ENCODE measurements at places on chromosomes 12 and 14.

DNA sequence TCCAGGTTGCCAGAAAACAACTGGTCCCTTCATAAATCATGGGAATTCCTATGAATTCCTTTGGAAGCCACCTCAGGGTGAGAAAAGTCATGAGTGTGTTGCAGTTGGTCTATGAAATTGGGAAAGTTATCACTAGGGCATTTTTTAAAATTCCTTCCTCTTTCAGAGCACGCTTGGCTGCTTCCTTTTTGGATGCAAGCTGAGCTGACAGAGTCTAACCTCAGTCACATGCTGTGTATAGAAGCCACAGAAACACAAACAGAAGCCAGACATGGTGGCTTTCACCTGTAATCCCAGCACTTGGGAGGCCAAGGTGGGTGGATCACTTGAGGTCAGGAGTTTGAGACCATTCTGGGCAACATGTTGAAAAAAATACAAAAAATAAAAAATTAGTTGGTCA is 21.7 kb upstream of the HELB start:
- no peak for DNase-seq

DNA sequence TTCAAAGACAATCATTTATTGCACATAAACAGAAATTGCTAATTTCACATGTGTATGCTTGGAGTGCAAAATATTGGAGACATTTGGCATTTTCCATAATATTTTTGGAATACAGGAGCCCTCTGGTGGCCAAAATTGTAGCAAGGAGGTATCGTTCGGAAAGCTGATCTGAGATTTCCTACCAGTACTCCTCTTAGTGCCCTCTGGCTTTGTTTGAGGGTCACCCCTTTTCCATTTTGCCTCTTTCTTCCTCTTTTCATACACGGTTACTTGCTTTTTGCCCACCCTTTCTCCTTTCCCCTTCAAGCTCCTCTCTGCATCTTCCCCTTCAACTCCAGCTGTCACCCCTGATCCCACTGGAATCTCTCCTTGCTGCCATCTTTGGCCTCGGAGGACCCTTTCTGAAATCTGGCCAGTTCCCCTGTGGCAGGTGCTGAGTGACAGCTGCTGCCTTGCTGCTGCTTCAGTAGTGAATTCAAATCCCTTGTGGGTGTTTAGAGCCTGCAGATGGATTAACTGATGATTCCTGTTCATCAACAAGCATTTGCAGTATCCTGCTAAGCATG is 164.6 kb upstream of the PARP11 start:
- peak; percentile 59 for DNase-seq

GRCh38 chr12:52772772-52773171 is 4.4 kb downstream of the KRT76 start:
- DNase-seq = no peak

DNA sequence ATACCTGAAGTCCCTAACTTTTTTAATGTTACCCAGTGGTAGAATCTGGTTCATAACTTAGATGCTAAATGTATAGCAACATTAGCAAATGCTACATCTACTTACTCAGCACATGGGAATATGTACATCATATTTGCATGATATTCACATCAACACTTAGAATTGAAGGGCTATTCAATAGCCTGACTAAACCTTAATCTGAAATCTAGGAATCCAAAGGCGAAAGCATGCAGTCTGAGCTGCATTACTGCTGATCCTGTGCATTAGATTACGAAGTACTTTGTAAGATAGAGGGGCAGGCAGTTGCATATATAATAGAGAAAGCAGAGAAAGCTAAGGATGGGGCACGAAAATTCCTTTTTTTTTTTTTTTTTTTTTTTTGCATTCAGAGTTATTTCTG is 40.4 kb downstream of the SLC38A4 start:
- no peak for DNase-seq

- peak; percentile 59 for DNase-seq
Measured at GRCh38 chr14:77043177-77043983, 14.9 kb upstream of the IRF2BPL start.

DNA sequence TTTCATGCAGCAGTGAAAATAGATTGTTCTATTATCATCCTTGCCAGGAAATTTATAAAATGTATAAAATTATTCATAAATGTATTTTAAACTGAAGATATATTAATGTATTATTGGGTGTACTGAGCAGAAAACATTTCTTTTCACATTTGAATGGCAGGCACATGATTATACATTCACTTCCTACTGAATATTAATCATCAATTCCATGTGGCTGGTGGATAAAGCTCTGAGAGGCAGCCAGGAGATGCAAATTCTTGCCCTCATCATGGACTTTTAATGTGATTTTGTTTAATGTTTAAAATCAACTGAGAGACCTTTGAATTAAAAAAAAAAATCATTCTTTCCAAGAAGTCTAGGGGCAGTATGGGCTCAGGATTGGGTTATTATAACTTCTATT is 40.8 kb downstream of the ANO6 start:
- no peak for DNase-seq

- no peak for DNase-seq
Measured at GRCh38 chr12:129868575-129868974, 35.2 kb downstream of the TMEM132D start.

DNA sequence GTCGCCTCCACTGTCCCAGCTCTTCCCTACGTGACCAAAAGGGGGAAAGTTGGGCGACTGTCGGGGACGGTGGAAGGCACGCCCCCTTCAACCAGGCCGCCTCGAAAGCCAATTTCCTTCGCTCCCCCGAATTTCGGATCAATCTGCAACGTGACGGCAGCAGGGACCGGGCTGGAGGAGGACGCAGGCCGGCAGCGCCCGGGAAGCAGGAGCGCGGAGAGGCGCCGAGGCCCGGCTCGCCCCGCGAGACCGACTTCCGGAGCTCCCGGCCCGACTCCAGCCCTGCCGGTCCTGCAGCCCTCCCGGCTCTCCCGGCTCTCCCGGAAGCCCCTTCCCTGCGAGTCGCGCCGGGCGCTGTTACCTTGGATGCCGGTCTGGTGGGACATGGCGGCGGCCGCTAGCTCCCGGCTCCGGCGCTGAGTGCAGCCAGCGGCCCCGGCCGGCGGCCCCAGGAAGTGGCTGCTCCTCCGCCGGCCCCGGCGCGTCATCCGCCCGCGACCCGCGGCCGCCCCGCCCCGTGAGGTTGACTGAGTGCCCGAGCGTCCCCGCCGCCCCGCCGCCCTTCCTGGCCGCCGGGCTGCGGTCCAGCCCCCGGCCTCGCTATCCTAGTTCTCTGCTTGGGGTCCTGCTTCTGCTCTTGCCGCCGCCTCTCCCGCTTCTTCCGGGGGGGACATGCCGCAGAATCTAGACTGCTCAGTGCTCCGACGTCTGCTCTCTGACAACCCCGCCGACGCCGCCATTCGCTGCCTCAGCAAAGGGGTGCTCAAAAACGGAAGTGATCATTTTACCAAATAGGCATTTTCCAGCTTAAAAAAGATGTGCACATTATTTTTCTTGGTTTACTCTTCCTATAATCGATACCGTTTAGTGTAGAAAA is at the start of gene TWF1:
Gene TWF1, minus strand, starts transcription at position 458 of the 877 bp plus-strand sequence. Its CDS starts 72 bp downstream, at position 386.
- peak; percentile 87 for DNase-seq

- DNase-seq = no peak
Measured at GRCh38 chr14:61698206-61698980, 3.1 kb downstream of the HIF1A start.

DNA sequence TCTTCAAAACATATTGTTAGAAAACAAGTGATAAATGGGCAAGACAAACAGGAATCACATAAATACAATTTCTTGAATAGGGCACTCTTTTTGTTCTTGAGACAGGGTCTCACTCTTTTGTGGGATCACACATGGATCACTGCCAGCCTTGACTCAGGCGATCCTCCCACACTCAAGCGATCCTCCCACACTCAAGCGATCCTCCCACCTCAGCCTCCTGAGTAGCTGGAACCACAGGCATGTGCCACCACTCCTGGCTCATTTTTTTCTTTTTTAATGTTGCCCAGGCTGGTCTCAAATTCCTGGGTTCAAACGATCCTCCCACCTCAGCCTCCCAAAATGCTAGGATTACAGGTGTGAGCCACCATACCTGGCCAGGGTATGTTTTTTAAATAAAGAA is 57.4 kb downstream of the ATP2B1 start:
- no peak for DNase-seq

DNA sequence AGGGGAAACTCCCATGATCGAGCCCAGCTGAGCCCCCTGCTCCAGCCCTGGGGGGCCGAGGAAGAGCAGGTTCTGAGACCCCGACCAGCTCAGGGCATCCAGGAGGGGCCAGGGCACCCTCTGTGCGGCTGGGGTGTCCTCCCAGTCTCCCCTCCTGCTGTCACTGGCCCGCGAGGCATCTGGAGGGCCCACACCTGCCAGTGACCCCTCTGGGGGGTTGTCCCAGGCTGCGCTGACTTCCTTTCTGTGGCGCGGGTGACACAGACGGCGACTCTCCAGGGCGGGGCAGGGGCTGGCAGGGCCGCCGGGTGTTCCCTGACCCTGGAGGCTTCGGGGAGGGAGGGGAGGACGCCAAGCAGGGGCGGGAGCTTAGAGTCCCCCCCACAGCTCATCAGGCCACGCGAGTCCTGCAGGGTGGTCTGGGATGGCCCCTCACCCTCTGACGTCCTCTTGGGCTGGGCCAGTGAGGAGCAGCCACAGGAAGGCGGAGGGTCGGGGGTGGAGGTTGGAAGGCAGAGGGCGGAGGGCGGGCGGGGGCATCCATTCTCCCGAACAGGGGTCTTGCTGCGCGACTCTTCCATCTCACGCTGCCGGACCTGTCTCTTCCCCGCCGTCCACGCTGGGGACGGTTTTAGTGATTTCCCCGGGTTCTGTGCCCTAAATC is 38.6 kb upstream of the FBRSL1 start:
- no peak for DNase-seq

- no peak for DNase-seq
Measured at GRCh38 chr14:62443796-62444195, 601.5 kb downstream of the KCNH5 start.

DNA sequence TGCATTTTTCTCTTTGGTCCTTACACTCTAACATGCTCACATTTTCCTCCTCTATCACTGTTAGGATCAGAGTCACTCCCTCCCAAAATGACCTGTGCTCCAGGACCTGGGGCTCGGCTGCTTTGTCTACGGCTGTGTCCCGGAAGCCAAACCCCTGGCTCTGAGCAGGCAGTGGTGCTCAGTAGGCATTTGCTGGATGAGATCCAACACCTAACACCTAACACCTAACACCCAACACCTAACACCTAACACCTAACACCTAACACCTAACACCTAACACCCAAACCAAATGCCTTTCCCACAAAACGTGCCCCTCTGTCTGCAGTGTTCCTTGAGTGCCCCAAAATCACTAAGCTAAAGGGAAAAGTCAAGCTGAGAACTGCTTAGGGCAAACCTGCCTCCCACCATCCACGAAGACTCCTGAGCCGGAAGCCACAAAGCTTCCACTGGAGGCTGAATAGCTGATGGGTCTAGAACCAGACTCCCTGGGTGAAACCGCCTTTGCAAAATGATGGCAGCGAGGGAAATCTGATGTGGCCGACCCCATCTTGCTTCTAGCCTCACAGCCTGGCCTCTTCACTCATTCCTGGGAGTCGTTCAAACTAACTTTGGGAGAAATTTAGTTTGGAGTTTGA is 29.2 kb downstream of the HSP90AA1 start:
- DNase-seq = no peak

- no peak for DNase-seq
Measured at GRCh38 chr12:26130728-26131127, 5.9 kb upstream of the BHLHE41 start.

DNA sequence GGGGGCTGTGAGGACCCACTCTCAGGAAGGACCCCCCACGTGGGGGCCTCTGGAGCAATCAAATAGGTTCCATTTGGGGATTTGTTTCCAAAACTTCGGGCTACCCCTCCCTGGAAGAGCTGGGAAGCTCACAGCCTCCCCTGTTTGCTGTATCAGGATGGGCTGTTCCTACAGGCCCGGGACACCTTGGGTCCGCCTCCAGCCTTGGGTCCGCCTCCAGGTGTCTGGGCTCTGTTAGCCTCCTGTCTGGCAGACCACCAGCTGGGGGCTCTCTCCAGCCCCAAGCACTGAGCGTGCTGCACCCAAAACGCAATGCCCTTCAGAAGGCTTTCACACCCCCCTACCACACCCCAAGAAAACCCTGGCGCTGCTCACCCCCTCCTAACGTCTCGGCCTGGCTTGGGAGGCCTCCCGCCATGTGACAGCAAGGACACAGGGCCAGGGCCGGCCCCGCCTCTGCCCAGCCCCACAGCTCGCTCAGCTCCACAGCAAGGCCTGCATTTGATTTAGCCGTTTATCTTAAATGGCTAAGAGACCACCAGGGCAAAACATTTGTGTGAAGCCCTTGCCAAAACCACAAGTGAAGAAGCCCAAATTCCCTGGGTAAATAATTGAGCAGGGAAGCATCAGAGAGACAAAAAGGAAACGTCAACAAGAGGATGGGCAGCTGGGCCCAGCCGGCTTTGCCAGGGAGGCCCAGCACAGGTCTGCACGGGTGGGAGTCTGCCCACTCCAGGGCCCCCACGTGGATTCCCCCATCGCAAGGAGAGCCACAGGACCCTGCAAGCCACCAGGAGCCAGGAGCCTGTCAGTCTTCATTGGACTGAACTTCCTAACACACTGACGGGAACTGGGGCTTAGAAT is 39.9 kb downstream of the BCL11B start:
- peak; percentile 51 for DNase-seq

GRCh38 chr14:91885839-91886238 is 18.5 kb upstream of the TC2N start:
- no peak for DNase-seq

DNA sequence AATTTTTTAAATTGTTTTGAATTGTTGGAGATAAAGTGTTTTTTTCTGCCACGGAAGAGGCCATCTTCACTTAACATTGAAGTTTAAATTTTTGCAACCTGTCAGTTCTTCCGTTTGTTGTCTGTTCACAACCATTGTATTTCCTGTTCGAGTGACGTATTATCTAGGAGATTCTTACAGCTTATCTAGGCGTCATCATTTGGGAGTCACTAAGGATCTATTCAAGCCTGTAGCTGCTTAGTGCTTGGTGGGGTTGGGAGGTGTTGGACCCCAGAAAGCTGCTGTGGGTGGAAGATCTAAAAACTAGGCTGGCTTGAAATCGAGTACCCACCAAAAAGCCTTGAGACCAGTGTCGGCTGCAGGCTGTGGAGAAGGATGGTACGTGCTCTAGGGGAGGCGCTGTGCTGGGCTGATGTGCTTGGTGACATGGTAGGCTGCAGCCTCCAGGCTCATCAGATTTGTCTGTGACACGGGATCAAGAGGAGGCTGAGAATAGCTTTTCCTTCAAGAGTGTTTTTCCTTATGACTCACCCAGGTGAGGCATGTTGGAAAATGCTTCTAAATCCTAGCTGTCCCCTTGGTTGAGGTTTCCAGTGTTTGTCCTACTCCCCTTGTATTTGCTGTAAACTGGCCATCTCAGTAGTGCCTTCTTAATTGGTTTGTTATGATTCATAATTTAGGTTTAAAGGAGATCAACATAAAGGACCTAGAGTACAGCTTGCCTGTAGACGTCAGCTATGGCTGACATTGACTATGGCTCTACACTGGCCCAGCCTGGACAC is 57.8 kb downstream of the ATG14 start:
- peak; percentile 18 for DNase-seq

DNA sequence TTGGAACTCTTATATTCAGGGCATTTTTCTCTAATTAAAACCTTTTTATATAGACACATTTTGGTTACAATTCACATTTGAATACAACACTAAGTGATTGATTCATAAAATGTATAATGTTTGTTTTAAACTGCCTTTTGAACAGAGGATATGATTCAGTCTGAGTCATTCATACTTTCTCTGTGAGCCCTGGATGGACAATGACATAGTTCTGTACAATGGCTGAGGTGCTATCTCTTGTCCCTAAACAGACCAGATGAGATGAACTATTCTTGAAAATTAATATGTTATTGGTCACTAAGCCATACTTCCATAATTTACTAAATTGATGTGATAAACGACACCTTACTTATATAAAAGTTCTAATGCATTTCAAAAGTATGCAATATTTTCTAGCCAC is 199.7 kb upstream of the ATXN7L3B start:
- DNase-seq = no peak

- peak; percentile 3 for DNase-seq
Measured at GRCh38 chr14:37197421-37198272, at the start of gene MIPOL1. Gene MIPOL1 (plus strand): TSS chr14:37197937. CDS start chr14:37247889, 49,952 bp downstream.
